ENCODE measurements at places on chromosomes 3 and 15. TPM values are rescaled to one million over a fixed set of nuclear protein-coding genes. Genes with fewer than 3 reads are reported as not detected.

Gene KLHDC8B
- 11.7 TPM for total RNA-seq

Gene C3orf80
- total RNA-seq = 15.0 TPM

Gene MYRIP
- total RNA-seq = 12.5 TPM

Gene FAM174B
- 13.6 TPM for total RNA-seq

Gene KY
- total RNA-seq = 0.62 TPM

Gene ERC2
- 59.7 TPM for total RNA-seq

Gene SLC27A2
- 1.4 TPM for total RNA-seq

Gene CCR3
- total RNA-seq = not detected

Gene CYP8B1
- total RNA-seq = not detected

Gene SH2D7
- not detected for total RNA-seq

Gene TRIM71
- 2.5 TPM for total RNA-seq

Gene NPAP1
- 0.31 TPM for total RNA-seq

Gene DUOXA2
- total RNA-seq = not detected

Gene DUOX1
- total RNA-seq = not detected

DNA sequence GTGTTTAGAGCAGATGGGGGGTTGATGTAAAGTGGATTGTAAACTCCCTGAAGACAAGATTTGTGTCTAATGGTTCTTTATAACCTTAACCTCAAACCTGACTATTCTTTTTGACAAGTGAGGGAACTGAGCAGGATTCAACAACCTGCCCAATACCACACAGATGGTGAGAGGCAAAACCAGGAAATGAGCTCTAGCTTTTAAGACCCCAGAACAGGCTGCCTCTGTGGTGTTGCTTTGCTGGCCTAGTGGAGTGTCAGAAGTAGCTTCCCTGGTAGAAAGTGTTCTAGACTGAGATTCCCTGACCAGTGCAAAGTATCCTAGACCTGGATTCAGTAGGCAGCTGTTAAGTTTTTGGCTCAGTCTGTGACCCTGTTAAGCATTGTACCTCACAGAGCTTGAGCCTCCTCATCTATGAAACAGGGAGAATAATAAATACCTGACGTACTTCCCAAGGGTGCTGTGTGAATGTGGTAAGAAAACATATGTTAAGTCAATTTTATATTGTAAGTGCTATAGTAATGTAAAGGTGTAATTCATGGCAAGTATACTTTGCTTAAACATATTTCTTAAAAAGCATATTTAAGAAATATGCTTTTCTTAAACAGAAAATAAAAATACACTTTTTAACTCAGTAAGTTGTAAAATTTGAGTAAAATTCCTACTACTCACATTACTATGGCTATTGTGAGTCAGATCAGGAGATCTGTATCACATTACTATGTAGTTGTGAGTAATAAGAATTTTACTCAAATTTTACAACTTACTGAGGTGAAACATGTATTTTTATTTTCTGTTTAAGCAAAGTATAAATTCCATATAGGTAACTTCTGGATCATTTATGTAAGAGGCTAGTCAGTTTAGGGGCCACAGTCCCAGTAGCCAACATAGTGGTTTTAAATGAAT, 8.8 kb downstream of the GPR87 start:
- no peak for DNase-seq

GRCh38 chr3:4083225-4084015, 219.7 kb upstream of the SETMAR start:
- DNase-seq = no peak

- no peak for DNase-seq
Observed at GRCh38 chr3:115699706-115700105, 76.4 kb downstream of the GAP43 start.

- DNase-seq = no peak
Observed at GRCh38 chr3:89570465-89570864, 463.0 kb downstream of the EPHA3 start.

- no peak for DNase-seq
Observed at GRCh38 chr3:38297947-38298711, 16.0 kb downstream of the SLC22A14 start.

- no peak for DNase-seq
Observed at GRCh38 chr3:51940648-51941462, 849 bp downstream of the RRP9 start.

GRCh38 chr3:33186524-33187367, 31.9 kb downstream of the SUSD5 start:
- DNase-seq = no peak

GRCh38 chr3:45224824-45225464, 1.1 kb downstream of the TMEM158 start:
- DNase-seq = peak; percentile 43

DNA sequence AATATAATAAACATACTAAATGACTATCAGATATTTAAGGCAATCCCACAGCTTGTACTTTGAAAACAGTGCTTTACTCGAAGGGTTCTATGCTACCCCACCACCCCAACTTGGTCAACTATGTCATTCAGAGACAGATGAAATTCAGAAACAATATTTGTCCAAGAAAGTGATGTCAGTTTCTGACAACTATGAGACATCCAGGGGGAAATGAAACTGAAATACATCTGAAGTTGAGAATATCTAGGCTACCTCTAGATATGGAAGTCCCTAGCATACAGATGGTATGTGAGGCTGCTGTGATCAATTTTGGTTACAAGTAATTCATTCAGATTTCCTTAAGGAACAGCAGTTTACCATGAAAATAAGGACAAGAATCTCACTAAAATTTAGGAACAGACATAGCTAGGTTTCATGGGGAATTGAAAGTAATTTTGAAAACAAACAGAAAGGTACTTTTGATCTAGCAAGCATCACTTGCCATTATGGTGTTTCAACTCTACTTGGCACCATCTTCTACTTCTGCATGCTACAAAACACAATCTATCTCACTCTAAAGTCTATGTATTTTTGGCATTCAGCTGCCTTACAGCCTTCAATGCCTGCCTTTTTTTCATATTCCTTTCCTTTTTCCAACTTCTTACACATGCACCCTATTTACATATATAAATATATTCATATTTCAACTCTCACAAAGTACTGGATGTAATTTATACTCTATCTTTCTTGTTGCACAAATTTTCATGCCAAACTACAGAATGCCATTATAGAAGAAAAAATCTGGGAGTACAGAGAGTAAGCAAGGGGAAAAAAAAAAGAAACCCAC, 21.7 kb downstream of the ATG3 start:
- no peak for DNase-seq

GRCh38 chr3:4376499-4376898, 73.3 kb downstream of the SETMAR start:
- no peak for DNase-seq

- no peak for DNase-seq
Observed at GRCh38 chr15:92906563-92907081, 6.5 kb downstream of the CHD2 start.

- no peak for DNase-seq
Observed at GRCh38 chr3:11555211-11555782, 88.4 kb downstream of the VGLL4 start.

GRCh38 chr3:111577798-111578685, 17.1 kb downstream of the ZBED2 start:
- no peak for DNase-seq

DNA sequence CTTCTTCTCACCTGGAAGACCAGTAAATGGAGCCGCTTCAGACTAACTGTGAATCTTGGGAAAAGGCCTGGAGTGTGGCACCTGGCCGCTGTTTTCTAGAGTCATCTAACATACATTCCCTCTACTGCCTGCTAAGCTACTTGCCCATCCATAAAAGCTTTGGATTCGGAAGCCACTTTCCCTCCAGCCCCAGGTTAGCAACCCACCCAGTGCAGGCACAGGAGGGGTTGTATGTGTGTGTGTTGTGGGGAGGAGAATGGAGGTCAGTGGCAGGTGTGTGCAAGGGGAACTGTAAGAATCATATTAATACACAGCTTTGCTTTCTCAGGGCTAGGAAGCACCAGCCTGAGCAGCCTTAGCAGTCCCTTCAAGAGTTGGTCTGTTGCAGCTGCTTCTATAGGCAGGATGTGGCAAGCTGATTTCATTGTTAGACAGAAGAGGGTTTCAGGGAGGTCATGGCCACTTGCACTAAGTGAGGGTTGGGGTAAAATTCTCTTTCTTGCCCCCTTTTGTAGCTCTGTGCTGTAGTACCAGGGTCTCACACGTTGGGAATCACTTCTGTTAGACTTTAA, 8.9 kb downstream of the NSUN3 start:
- DNase-seq = no peak

DNA sequence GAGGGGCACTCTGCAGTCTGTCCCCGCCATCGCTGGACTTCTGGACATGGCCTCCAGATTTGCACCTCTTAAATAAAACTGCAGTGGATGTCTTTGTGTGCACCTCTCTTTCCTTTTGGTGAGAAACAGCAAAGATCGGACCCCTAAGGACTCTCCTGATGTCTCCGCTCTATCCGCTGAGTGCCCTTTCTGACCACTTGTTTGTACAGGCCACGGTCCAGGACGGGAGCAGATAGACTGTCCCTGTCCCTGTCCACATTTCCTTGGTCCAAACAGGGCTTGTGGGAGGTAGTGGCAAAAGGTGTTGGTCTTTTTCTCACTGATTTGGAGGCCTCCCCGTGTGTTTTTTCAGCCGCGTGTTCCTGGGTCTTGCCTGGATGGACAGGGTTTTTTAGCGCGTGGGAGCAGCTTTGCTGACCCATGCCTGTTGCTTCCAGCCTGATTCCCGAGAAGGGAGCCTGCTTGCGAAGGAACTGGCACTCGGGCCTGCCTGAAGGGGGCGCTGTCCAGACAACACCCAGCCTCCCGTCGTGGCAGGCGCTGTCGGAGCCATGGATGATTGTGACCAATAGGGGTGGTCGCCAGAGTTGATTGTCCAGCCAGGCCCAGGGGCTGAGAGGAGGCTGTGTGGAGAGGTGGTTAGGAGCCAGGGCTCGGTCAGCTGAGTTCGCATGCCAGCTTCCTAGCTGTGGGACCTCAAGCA, 13.2 kb upstream of the STAB1 start:
- no peak for DNase-seq

DNA sequence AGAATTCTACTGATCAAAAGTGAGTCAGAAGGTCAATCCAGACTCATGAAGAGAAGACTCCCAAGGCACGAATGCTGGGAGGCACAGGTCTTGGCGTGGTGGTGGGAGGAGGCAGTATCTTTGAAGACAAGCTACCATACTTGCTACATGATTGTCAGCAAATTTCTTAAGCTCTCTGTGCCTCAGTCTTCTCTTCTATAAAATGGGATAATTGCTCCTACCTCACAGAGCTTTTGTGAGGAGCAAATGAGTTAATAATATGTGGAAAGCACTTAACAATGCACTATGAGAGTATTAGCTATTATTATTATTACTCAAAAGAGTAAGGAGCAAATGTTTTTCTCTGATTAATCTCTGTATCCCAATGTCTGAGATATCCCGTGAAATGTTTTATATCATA, 36.2 kb downstream of the EHD4 start:
- DNase-seq = no peak

DNA sequence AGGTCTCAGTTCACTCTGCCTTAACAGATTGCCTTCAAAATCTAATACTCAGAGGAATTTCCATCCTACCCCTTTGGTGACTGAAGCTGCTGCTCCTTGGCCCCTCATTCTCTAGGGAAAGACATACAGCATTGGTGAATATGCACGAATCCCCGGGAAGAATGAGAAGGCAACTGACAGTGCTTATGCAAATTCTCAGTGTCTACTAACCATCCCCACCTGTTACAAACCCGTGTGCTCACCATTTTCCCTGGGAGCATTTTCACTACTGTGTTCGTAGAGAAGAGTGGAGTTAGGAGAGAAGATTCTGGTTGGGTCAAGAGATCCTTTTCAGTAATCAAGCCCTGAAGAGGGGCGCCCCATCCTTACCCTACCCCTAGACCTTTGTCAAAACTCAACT, 37.7 kb downstream of the SYNM start:
- DNase-seq = no peak

DNA sequence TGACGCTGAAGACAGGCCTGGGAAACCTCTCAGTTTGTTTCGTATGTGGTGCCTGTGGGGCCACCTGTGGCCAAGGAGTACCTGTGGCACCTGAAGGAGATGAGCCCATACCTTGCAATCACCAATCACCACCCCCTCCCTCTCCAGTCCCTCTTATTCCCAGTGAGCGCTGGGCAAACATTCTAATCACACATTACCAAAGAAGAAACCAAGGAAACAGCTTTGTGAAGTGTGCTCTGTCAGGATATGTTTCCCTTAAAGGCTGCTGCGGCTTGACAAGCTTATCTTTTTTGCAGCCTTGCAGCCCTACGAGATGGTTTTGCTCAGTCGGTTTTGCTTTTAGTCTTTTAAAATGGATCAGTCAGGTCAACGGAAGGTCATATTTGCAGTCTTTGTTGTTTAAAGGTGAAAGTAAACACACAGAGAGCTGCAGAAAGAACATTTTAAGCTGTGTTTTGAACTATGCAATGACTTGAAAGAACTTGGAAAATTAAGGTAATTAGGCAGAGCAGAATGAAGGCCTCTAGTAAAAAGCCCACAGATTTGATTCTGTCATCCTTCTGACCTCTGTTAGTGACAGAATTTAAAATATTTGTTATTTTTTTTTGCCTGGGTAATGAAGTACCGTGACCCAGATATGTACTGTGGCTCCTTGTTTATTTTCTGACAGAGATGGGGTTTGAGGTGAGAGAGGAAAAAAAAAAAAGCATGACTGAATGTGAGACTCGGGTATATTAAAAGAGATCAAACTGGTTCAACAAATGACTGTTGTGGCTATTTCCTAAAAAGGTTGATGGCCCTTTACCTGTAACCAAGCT, 461.4 kb downstream of the NSUN3 start:
- DNase-seq = no peak

- no peak for DNase-seq
Observed at GRCh38 chr3:39905788-39906187, 96.4 kb downstream of the MYRIP start.

DNA sequence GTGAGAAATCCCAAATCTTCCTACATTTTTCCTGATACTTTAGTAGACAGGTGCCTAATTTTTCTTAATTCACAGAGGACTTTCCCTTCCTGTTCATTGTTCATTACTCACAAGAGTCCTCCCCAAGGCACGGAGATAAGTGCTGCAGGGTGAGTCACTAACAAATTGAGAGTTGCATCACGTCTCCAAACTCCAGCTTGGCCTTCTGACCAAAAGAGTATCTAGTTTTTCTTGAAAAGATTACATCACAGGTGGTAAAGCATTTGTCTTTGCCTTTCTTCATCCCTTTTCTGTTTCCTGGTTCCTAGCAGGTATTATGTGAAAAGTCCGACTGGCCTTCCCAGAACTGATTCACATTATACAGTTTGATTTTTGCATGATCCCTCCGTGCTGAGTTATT, 24.9 kb upstream of the RASGRP1 start:
- no peak for DNase-seq

GRCh38 chr3:13262493-13263211, 157.5 kb downstream of the NUP210 start:
- DNase-seq = no peak

DNA sequence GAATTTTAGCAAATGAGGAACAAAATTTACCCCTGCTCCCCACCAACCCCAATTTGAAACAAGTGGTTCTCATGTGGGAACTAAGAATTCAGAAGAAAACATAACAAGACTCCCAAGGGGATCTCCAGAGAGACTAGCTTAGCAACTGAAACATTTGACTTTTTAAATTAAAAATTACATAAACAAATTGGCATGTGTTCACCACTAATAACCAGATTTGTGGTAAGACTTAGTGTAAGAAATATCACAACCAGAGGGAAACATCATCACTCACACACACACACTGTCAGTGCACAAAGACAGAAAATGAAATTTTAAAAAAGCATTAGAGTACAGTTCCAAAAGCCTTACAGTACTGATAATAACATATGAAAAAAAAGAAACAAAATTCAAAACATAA, 348.8 kb downstream of the CGGBP1 start:
- no peak for DNase-seq

GRCh38 chr3:143775459-143775858, 72.8 kb downstream of the SLC9A9 start:
- no peak for DNase-seq
